ENCODE measurements at places on chromosomes 7 and 10.

GRCh38 chr10:114100848-114101741 is 57.4 kb downstream of the ADRB1 start:
- H3K27ac ChIP-seq = no peak overlapping the region
- H3K27me3 ChIP-seq = peaks cover 35% of the 10 kb centered on the region

GRCh38 chr10:132451506-132452215 is 54.7 kb downstream of the PWWP2B start:
- peaks cover 27% of the 10 kb centered on the region for H3K4me1 ChIP-seq
- H3K4me3 ChIP-seq = no peak overlapping the region
- no peaks in the 10 kb centered on the region for H3K27me3 ChIP-seq
- no peak for DNase-seq

DNA sequence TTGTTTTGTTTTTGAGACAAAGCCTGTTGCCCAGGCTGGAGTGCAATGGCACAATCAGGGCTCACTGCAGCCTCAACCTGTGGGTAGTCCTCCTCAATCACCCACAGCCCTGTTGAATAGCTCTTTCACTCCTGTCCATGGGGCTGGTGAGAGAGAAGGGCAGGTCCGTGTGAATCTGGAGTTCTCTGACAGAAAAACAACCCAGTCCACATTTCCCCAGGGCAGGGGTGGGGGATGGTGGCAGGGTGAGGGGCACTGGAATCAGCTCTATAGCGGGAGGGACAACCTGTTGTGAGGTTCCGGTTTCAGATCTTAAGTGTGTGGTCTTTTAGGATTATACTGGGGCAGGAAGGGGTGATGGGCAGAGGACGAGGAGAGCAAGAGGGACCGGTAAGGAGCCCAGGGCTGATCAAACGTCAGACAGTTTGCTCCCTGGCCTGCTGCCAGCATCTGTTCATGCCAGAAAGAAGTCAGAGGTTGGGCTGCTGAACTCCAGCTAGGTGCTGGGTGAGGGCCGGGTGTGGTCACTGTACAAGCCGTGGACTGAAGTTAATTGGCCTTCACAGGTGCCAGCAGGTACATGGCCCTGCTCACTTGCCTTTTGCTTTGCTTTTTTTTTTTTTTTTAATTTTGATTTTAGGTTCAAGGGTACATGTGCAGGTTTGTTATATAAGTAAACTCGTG is 33.2 kb upstream of the MKRN1 start:
- no peak overlapping the region for H3K4me3 ChIP-seq
- H3K27ac ChIP-seq = no peak overlapping the region
- H3K27me3 ChIP-seq = peaks cover 18% of the 10 kb centered on the region

DNA sequence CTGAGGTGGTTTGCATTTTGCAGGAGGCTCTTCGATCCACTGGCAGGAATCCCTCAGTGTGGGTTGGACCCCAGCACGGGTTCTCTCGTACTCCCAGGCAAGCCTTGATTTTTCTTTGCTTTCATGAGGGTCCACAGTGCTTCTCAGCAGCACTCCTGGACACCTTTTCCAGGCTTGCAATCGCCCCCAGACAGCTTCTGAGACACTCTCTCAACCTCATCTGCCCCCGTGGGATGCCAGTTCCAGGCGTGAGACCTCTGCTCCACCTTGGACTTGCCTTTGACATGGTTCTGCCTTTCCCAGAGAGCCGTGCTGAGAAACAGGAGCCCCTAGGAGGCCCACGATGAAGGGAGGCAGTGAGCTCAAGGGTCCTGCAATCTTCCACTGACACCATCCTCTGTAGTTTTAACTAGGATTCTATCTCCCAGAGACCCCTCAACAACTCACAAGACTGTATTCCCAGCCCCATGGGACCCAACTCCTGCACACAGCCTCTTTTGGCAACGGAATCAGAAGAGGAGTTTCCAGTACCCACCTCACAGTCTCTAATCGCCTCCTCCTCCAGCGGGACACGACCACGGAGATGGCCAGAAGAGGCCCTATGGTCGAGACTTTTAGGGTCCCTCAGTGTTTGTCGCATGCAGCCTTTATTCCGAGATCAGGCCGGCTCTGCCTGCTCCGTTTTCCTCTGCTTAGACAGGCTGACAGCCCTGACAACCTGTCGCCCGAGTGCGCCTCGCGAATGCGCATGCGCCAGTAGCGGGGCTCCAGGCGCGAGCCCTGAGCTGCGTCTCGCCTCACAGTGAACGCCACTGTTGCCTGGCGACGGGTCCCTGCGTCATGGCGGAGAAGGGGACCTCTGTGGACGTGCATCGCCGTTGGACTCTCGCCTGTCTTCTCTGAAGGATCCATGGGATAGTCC is 26.0 kb upstream of the ZNF273 start:
- H3K4me3 ChIP-seq = peak overlapping the region; percentile 31
- H3K4me1 ChIP-seq = peaks cover 9% of the 10 kb centered on the region
- H3K27me3 ChIP-seq = peaks cover 9% of the 10 kb centered on the region
- DNase-seq = peak; percentile 72

GRCh38 chr10:119149157-119149556 is 16.4 kb downstream of the SFXN4 start:
- peaks cover 26% of the 10 kb centered on the region for H3K36me3 ChIP-seq
- no peaks in the 10 kb centered on the region for H3K4me1 ChIP-seq
- no peaks in the 10 kb centered on the region for H3K27me3 ChIP-seq
- no peak for DNase-seq
- H3K4me3 ChIP-seq = no peak overlapping the region
- H3K27ac ChIP-seq = no peak overlapping the region

DNA sequence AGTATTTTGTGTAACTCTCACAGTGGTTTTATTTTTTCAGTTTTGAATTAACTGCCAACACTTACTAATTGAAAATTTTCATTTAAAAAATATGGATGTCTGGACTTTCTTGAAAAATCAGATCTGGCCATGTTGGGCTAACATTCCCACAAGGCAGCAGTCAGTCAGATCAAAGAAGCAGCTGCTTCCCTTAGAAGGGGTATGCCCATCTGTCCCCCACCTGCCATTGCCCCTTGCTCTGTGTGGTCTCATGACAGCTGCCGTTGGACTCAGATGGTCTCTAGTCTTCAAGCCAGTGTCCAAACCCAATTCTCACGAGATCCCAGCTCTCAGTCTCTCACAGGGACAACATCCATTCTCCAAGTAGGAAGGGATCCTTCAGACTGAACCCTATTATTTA is 212.1 kb upstream of the GHITM start:
- no peak overlapping the region for H3K27ac ChIP-seq
- H3K4me3 ChIP-seq = no peak overlapping the region
- no peak for DNase-seq
- H3K36me3 ChIP-seq = no peaks in the 10 kb centered on the region
- no peaks in the 10 kb centered on the region for H3K4me1 ChIP-seq
- H3K27me3 ChIP-seq = peaks cover 2% of the 10 kb centered on the region

- no peak for DNase-seq
- no peak overlapping the region for H3K27ac ChIP-seq
- no peaks in the 10 kb centered on the region for H3K36me3 ChIP-seq
These were observed 340.0 kb upstream of the NRP1 start for GRCh38 chr10:33674491-33674890.

DNA sequence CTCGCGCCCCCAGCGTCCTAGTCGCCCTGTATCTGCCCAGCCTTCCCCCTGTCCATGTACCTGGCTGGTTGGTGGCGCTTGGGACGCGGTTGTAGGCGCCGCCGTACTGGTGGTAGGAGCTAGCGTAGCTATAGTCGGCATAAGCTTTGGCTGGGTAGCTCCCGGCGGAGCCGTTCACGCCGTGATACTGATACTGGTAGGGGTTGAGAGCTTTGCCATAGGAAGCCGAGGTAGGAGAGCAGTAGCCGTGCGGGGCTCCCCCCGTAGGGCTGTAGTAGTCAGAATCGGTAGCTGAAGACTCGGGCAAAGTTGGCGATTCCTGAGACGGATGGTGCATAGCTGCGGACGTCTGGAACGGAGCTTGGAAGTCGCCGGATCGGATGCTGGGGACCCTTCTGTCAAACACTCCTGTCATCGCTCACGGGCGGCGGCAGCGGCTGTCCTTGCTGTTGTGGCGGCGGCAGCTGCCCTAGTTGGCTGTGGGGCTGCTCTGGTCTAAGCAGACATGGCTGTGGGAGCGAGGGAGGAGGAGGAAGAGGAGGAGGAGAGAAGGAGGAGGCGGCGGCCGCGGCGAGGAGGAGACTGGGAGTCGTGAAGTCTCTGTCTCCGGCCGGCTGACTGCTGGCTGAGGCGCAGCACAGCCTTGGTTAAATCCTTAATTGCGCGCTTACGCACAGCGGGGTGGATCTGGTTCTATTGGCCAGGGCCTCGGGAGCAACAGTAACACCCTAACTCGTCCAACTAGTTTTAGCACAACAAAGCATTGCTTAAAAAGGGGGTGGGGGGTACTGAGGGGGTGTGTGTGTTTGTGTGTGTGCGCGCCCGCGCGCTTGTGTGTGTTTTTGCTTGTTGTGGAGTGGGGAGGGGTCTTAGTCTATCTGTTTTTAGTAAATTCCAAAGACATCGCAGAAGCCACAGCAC is at the start of gene DLX5:
TSS of gene DLX5 (minus strand) at position 623 of the 921 bp plus-strand sequence. CDS start at position 415, 208 bp downstream.
- peaks cover 25% of the 10 kb centered on the region for H3K4me1 ChIP-seq
- H3K36me3 ChIP-seq = peaks cover 3% of the 10 kb centered on the region
- peaks cover 89% of the 10 kb centered on the region for H3K27me3 ChIP-seq
